ENCODE measurements at places on chromosomes 11 and 22. TPM values are rescaled to one million over a fixed set of nuclear protein-coding genes. Genes with fewer than 3 reads are reported as not detected.

DNA sequence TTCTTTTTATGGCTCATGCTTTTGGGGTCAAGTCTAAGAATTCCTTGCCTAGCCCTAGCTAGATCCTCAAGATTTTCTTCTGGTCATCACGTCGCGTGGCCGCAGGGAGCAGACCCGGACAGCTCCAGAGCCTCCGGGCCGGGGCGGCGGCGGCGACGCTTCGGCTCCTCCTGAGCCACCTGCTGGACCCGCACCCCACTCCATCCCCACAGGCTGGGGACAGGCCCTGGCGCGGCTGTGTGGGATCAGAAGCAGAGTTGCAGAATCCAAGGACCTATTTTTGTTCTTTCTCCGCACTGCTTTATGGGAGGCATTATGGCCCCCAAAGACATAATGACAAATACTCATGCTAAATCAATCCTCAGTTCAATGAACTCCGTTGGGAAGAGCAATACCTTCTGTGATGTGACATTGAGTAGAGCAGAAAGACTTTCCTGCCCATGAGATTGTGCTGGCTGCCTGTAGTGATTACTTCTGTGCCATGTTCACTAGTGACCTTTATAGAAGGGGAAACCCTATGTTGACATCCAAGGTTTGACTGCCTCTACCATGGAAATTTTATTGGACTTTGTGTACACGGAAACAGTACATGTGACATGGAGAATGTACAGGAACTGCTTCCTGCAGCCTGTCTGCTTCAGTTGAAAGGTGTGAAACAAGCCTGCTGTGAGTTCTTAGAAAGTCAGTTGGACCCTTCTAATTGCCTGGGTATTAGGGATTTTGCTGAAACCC lies 12.4 kb upstream of the SCARF2 start:
- DNase-seq: no peak

- no peak for DNase-seq
These were observed 36.9 kb upstream of the KCNQ1OT1 start for GRCh38 chr11:2736577-2737225.

Gene CEND1
- polyA plus RNA-seq: 0.27 TPM

Gene NLRP10
- 0.05 TPM for polyA plus RNA-seq

Gene KRTAP5-10
- polyA plus RNA-seq: 0.53 TPM

Gene NAV2
- polyA plus RNA-seq: 40.4 TPM
